Lower lobe of right lung (tissue), 2 donors: ENCODE measurements at places on chromosomes 12 and 14.

DNA sequence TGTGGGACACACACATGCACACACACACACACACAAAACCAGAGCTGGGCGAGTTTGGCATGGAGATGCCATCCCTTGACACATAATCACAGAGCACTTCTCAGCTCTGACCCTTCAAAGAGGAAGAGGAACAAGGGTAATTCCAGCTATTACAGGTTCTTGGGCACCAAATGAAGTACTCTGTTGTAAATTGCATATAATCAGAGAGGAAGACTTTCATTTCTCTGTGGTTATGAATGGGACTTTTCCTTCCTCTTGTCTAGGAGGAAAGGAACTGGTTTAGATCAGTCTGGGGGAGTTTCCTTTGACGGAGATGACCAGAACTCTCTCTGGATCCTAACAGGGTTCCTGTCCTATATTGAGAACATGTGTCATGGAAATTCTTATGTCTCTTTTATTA, 26.4 kb upstream of the FGF6 start:
- no peak for DNase-seq

DNA sequence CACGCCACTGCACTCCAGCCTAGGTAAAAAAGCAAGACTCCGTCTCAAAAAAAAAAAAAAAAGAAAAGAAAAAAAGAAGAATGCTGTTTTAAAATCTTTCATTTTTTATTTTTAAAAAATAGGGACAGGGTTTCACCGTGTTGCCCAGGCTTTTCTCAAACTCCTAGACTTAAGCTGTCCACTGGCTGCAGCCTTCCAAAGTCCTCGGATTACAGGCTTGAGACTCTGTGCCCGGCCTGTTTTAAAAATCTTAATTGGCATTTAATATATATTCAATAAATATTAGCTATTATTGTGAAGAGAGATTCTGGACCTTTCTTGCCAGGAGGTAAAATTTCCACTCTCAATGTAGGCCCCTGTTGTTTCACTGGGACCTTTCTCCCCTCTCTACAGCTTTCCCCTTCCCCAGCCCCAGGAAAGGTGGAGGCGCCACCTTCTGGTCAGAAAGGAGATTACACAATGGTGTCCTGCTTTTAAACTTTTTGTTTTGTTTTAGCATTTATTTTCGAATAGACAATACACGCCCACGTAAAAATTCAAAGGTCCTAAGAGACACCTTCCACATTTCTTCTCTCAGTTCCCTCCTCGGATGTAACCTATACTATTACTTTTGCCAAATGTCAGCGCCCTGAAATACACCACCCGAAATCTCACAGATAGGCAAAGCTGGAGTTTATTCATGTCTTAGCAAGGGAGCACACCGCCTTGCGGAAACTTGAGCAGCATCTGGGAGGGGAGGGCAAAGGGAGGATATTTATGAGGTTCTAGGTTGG, 23.8 kb upstream of the PHC1 start:
- peak; percentile 46 for DNase-seq

- no peak for DNase-seq
These were observed 136.1 kb upstream of the WSCD2 start for GRCh38 chr12:107992870-107993451.

- DNase-seq = no peak
These were observed 759.7 kb downstream of the GALC start for GRCh38 chr14:87233266-87233665.

DNA sequence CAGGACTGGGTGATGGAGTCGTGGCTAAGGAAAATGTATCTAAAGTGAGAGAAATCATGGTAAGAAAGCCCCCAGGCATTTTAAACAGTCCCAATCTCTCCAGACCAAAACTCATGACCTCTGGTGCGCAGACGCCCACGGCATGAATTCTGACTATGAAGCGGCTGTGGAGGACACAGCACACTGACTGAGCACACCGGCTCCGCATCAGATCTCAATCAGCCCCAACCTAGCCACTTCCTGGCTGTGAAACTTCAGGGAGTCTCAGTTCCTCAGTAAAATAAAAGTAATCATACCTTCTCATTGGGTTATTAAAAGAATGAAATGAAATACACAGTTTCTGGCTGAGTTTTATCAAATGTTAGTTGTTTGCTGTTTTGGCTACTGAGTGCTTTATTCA, 38.7 kb downstream of the SETD3 start:
- no peak for DNase-seq

DNA sequence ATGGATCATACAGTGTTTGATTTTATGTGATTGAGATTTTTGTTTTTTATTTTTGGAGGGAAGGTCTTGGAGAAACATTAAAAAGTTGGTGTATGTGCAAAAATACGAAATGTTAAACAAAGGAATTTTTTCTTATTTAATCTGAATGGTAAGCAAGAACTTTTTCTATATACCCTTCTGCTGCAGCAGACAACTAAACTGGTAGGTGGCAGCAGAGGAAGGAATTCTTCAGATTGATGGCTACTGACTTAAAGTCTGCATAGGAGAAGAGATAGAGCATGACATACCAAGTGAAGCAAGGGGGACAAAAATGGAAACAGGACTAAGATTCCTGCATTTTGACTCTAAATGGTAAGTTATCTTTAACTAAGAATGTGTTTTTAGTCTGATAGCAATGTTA, 42.0 kb upstream of the A2ML1 start:
- DNase-seq = no peak

DNA sequence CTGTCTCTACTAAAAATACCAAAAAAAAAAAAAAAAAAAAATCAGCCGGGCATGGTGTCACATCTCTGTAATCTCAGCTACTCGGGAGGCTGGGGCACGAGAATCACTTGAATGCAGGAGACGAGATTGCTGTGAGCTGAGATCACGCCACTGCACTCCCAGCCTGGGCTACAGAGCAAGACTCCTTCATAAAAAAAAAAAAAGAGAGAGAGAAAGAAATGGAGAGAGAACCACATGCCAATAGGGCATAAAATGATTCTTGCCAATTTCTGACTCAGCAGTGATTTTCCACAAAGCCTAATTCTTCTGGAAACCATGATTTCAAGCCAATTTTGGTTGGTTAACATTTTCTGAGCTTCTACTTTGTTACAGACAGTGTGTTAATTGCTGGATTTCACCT, 250.4 kb upstream of the SEL1L start:
- no peak for DNase-seq

DNA sequence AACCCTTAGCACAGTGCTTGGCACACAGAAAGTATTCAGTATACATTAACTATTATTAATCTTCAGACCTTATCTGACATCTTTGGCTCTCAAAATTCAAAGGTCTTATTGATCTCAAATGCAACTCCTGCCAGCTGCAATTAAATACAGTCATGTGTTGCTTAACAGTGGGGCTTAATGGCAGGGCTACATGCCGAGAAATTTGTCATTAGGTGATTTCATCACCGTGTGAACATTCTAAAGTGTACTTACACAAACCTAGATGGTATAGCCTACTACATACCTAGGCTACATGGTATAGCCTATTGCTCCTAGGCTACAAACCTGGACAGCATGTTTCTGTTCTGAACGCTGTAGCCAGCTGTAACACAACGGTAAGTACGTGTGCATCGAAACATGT, 156.3 kb upstream of the TMCC3 start:
- no peak for DNase-seq

DNA sequence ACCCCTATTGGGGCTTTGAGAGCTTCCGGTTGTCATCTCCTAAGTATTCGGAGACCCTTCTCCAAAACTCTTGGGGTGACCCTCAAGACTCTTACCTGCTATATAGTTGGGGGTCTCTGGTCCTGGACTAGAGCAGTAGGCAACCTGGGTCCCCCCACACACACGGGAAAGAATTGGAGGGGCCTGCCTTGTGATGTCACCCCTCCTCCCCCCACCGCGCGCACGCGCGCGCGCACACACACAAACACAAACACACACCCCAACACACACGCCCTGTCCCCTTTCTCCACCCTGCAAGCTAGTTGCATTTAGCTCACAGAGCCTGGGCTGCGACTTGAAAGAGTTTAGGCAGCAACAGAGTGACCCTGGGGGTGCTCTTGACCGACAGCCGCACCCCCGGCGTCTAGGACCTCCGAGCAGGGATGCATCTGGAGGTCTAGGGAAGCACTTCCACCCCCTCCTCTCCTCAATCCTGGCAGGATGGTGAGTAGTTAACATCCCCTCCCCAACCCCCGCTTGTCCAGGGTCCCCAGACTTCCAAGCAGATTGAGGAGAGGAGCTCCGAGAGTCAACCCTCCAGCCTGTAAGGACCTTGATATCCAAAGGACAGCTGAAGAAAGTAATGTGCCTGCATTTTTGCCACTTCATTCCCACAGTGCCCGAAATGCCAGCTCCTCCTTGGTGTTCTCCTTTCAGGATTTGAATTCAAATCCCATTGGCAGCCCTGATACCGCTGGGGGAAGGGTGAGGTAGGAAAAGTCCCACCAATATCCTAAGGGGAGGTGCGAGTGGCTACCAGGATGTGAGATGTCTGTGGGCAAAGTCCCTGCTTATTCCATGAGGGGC, 1.4 kb upstream of the DNAJC14 start:
- peak; percentile 79 for DNase-seq

DNA sequence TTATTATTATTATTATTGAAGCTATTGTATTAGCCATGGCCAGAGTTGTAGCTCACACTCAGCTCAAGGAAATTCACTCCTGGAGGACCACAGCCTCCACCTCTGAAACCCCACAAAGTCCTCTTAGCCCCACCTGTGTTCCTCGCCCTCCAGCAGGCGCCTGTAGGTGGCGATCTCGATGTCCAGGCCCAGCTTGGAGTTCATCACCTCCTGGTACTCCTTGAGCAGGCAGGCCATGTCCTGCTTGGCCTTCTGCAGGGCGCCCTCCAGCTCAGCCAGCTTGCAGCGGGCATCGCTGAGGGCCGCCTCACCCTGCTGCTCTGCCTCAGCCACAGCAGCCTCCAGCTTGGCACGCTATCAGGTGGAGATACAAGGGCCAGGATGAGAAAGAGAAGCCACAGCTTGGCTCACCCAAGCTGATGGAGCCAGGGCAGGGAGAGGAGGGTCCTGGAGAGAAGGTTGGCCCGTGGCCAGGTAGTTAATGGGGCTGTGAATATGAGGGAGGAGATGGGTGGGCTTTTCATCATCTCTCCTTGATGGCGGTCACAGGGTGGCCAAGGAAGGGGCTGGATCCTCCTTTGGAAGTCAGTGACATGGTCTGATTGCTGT, 5.1 kb downstream of the KRT85 start:
- DNase-seq = no peak

DNA sequence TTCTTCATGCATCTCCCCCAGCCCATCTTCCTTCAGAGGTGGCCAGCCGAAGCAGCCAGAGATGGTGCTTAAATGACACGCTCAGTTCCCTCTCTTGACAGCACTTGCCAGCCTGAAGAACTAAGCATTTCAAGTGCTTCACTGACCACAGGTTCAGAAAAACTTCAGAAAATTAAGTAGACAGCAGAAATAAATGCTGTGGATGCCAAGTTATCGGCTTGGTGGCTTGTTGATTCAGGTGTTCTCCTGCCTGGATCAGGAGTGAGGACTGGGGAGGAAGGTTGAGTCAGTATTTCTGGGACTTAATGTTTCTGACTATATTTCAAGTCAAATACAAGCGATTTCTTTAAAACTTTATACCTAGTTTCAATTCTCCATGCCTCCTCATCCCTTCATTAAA, 58.2 kb downstream of the CRACR2A start:
- no peak for DNase-seq

DNA sequence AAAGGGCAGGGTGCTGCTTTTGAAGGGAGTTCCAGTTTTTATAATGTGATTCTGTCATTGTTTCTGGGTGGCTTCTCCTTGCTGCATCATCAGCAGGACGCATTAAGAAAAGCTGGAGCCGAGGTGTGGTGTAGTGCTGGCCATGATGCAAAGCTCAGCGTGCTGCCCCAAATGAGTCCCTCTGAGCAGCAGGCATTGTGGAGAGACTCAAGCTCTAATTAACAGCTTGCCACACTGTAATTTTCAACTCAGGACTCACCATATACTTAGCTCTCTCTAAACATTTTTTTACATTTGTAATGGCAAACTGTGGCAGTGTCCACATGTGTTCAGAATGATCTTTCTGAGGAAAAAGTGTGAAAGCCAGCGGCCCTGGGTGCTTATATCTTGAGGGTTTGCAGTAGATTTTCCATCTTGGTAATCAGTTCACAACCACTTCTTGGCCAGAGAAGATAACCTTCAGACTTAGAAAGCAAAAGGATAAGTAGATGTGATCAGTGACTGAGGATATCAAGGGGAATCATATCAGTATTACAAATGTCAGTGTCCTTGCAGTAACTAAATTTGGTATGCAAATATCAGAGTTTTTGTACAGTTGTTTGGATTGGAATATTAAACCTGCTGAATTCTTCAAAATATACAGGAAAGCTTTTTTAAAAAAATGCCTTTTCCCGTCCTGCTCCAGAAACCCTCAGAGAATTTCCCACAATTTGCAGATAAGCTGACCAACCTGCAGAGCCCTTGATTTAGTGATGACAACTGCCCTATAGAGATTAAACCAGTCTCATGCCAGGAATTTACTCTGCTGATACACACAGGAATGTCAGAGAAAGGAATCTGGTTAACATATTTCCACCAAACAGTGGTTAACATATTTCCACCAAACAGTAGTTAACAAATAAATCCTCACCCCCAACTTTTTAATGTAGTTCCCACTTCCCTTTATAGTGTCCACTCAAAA, 63.6 kb downstream of the DAAM1 start:
- no peak for DNase-seq

DNA sequence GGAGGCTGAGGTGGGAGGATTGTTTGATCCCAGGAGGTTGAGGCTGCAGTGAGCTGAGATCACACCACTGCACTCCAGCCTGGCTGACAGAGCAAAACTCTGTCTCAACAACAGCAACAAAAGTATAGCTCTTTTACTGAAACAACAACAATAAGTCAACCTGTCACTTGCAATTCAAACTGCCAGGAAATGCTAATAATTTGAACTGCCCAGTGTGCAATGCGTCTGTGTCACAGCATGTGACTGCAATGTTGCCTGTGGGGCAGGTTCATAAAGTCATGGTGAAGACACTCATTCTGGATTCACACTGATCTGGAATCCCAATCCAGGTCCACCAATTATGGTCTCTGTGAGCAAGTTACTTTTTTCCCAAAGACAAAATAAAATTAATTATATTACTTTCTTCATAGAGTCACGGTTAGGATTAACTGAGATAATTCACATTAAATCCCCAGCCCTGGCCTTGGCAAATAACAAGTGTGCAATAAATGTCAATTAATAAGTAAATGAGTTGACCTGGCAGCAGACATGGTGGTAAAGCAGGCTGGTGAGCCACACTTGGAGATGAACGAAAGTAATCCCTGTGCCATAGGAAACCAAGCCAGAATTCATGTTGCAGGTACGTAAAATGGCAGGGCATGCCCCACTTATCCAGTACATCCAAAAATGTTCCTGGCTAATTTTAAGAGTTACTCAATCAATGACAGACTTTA, 89.1 kb upstream of the CPSF6 start:
- no peak for DNase-seq

DNA sequence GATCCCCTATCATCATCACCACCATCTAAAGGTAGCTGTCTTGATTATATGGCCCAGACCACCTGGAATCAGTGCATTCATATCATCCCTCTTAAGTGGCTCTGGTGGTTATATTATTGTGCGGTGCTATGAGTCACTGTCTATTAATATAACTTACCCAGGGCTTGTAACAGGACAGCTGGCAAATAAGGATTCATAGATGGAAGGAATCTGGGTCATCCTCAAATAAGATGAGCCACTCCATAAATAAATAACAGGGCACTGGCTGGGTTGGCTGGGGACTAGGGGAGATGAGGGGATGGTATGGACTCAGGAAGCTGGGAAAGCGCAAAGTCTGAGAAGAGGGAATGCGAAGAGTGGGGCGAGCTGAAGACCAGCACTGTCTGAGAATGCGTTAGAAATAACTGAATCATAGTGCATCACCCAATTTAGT, 216.1 kb downstream of the NUAK1 start:
- DNase-seq = no peak

- DNase-seq = no peak
These were observed 1231.2 kb upstream of the FLRT2 start for GRCh38 chr14:84298663-84299195.
